ENCODE measurements at places on chromosomes 2 and 18.
A peak's percentile ranks its signal among the peaks of the same experiment; 100 is the strongest.

- no peak for DNase-seq
Observed at GRCh38 chr2:41867553-41867952, 180.3 kb upstream of the PKDCC start.

- no peak for DNase-seq
Observed at GRCh38 chr2:192571636-192572035, 376.9 kb upstream of the TMEFF2 start.

DNA sequence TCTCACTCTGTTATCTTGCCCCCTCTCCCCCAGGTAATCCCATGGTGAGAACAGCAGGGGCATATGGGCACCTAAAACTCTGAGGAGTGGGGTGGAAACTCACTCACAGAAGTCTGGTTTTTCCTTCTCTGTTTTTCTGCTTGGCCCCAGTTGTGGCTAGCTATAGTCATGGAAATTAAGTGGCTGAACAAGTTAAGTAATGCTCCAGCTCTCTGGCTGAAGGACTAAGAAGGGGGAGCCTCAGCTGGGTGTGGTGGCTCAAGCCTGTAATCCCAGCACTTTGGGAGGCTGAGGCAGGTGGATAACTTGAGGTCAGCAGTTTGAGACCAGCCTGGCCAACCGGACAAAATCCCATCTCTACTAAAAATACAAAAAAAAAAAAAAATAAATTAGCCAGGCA, 261.0 kb downstream of the TPGS2 start:
- DNase-seq = no peak

- DNase-seq = no peak
Observed at GRCh38 chr2:54529935-54530334, 73.8 kb downstream of the SPTBN1 start.

GRCh38 chr2:86044614-86045013, 61.1 kb downstream of the POLR1A start:
- no peak for DNase-seq

DNA sequence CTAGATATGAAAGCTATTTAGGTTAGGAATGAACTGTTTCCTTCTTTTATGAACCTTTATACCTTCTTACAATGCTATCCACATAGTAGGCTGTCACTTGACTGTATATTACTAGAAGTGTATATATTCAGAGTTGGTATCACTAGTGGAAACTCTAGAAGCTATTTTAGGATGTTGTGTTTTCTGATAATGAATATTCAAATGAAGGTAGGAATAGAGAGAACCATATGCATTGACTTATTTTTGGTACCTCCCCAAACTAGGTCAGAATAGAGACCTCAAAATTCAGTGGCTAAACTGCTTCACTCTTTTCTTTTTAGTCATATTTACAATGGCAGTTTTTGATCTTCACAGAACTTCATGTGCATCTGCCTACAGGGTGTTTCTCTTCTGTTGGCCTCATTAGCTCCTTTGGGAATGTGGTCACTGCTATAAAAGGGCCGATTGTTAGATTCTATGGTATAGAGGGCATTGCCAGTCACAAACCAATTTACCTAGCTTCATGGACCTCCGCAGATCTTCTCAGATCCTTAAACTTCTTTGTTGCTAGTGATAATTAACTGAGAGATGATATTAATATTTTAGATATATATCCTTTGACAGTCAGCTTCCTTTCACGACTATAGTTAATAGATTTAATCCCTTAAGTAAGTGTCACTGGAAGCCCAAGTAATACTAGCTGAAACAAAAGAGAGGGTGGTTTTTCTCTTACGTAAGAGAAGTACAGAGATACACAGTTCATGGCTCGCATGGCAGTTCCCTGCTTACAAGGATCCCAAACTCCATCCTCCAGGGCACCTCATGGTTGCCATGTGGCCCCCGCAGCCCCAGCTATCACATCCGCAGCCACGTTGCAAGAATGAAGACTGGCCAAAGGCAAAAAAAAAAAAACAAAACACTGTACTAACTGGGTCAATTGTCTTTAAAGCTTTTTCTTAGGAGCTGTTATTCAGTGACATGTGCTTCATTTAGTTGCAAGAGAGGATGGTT, 61.0 kb downstream of the TSPYL6 start:
- DNase-seq = no peak

DNA sequence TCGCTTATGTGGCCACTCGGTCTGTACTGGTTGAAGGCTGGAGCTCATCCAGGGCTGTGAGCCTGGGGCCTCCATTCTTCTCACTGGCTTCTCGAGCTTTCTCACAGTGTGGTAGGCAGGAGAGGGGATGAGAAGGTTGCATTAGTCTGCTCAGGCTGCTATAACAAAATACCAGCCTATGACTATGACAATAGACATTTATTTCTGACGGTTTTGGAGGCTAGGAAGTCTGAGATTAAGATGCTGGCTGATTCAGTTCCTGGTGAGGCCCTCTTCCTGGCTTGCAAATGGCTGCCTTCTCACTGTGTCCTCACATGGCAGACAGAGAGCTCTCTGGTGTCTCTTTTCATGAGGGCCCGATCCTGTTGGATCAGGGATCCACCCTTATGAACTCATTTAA, 6.2 kb upstream of the STK25 start:
- DNase-seq = no peak

- DNase-seq = no peak
Observed at GRCh38 chr18:28150925-28151324, 26.0 kb downstream of the CDH2 start.

DNA sequence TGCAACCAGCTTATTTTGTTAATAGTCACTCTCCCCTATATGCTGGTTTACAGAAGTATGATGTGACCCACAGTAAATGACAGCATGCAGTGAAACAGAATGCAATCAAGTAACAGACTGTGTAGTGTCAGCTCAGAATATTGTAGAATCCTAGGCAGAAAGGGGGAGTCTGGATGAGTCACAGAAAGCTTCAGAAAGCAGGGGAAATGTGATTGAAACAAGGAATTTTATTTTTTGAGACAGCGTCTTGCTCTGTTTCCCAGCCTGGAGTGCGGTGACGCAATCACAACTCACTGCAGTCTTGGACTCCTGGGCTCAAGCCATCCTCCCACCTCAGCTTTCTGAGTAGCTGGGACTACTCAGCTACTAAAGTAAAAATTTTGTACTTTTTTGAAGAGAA, 219.9 kb upstream of the FBXO11 start:
- no peak for DNase-seq

DNA sequence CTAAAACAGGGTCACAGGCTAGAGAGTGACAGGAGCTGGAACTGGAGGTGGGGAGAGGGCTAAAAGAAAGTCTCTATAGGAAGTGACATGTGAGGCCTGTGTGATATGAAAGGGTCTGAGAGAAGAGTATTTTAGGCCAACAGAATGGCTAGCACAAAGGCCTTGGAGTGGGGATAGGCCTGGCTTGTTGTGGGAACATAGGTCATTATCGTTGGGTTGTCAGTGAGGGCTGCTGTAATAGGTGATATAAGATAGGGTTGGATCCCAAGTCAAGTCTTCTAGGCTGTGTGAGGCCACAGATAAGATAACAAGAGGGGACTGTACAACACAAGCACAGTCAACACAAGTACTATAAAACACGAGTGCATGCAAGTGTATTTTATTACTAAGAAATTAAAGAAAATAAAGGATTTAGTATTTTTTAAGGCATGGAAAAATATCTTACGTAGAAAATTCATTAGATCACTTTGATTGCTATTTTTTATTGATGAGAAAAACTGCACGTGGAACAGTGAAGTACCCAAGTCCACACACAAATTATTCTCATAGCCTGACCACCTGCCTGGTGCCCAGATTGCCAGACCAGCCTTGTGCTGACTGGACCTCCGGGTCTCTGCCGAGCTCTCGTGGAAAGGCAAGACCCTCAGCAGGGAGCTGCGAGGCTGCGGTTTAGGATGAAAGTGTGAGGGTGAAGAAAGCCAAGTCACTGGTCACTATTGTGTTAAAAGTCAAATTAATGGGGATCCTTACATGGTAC, 14.1 kb downstream of the LTBP1 start:
- no peak for DNase-seq

DNA sequence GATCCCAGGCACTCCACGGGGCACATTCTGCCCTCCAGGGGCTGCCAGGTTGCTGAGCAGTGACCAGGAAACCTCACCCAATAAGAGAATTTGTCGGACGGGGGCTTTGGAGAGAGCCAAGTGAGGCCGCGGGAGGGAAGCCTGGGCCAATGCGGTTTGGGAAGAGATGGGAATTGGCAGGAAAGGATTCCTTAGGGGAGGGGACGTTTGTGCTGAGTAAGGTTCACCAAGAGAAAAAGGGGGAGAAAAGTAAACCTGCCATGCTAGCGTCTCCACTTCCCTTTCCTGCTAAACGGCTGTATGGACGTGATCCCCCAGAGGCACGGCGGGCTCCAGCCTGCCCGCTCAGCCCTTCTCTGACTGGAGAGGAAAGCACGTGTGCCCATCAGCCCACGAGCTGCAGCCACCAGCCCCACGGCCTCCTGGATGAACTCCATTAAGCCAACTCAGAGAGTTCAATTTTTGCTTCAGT, 194.4 kb upstream of the ID2 start:
- DNase-seq = peak; percentile 39

- DNase-seq = no peak
Observed at GRCh38 chr2:66846887-66847286, 412.0 kb downstream of the MEIS1 start.

GRCh38 chr2:116319935-116320334, 1494.6 kb upstream of the DDX18 start:
- no peak for DNase-seq

- DNase-seq = no peak
Observed at GRCh38 chr2:11589316-11589940, 55.6 kb downstream of the GREB1 start.

- peak; percentile 82 for DNase-seq
Observed at GRCh38 chr2:217826520-217826919, 176.3 kb downstream of the TNS1 start.

DNA sequence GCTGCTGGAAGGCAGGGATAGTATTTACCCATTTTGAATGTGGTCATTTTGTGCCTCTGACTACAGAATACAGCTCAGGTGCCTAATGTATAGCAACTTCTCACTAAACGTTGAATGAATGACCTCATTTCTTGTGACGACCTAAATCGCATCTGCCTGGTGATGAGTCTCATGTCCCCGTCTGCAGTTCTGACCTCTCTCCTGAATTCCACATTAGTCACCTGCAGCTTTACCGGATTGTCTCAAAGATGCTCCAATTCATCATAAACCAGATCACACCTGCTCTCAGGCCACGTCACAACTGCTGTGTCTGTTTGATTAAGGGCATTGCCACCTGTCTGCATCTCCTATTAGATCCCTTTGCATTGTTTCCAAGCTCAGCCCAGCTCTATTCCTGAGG, 133.6 kb upstream of the MYT1L start:
- DNase-seq = no peak

- no peak for DNase-seq
Observed at GRCh38 chr2:203016716-203017115, 2.0 kb downstream of the NBEAL1 start.

Measured in right hindlimb (tissue), 1 donor.